ENCODE measurements at places on chromosomes 12 and 14.

DNA sequence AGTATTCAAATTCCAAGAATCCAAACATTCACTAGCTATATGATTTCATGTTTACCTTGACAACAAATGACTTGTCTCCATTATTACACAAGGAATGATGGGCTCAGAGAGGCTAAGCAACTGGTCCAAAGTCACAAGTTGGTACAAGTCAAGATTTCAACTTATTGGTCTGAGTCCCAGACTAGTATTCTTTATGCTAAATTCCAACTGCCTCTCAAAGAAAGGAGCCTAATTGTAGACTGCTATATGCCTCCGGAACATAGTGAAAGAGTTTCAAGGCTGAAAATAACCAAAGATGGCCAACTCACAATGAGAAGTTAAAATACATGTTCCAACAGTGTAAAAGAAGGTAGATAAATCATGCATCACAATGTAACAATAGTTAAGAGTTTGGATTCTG is 7.5 kb downstream of the BTG1 start:
- DNase-seq = no peak

- DNase-seq = peak; percentile 20
These were observed 26.6 kb upstream of the KLRB1 start for GRCh38 chr12:9634177-9634803.

DNA sequence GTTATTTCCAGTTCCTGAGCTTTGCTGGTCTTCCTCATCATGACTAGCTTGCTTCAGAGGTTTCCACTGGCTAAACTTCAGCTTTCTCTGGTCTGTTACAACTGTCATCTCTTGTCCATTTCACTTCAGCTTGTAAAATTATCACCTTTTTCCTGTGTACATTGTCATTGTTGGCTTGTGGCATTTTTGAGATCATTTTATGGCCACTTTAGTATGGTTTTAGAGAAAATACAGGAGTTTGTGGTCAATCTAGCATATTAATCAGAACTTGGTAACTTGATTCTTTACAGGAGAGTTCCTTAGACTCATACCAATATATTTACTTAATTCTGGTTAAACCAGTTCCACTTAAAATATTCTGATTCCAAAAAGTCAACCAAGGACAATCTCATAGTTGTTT is 235.9 kb upstream of the KITLG start:
- DNase-seq = no peak

- DNase-seq = no peak
These were observed 43.6 kb downstream of the ANO2 start for GRCh38 chr12:5901416-5901815.

GRCh38 chr12:63400718-63401117 is 249.7 kb upstream of the AVPR1A start:
- no peak for DNase-seq

DNA sequence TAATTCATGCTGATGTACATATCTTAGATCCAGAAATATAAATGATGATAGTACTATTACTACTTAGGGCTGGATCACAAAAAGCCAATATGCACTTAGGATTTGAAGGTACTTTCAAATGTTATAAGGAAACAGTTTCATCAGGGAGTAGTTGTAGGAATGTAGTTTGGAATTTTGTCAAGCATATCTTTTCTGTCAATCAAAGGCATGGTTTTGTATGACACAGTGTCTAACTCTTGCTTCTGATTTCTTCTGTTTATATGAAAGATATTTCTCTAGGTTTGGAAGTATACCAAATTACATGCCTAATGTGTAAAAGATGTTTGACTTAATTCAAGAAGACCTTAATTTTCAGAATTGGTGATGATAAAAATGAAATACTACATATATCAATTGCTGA is 135.7 kb downstream of the RAD51B start:
- no peak for DNase-seq

- DNase-seq = no peak
These were observed 145.5 kb upstream of the OTX2 start for GRCh38 chr14:56955745-56956144.

DNA sequence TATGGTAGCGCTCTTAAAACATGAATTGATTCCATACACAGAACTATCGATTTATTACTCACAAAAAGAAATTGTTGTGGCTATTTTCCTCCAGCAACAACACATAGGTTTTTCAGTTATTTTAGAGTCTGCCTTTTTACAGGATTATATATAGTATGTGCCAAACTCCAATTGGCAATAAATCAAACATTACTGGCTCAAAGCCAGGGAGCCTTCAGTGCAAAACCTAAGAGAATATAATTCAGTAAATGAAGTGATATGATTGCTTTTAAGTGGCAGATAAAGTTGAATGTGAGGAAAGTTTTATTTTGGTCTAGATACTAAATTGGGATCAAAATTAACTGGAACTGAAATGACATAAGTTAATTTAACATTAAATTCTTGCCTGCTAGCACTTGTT is 234.8 kb downstream of the PIK3C2G start:
- DNase-seq = no peak

DNA sequence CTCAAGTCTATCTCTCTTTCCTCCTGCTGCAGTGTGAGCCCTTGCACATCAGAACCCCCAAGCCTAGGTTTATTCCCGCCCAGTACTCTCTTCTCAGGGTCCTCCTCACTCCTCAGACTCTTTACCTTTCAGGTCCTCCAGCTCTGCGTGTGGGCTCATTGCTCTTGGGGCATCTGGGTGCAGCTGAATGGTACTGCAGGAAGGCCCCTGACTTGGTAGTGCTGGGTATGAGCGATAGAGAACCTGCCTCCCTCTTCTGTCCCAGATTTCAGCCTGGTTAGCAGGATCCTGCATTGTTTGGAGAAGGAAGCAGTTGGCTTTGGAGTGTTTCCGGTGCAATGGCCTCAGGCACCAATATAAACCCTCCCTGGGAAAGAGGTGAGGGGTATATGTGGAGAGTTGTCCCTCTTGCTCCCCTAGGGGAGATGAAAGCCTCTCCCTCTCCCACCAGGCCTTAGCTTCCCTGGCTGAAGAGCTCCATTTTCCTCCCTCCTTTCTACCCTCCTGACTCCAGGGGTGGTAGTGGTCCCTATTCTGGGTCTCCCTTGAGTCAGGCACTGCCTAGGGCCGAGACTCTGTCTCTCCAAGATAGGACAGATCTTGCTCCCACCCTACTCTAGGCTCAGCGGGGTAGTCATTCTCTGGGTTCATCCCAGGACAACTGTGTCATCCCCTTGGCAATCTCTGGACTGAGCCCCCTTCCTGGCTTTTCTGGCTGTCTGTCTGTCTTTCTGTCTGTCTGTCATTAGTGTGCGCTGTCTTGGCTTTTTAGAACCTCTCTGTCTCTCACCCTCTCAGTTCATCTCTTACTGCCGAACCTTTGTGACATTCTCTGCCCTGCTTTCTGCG is 3.8 kb downstream of the LRP1 start:
- DNase-seq = no peak

DNA sequence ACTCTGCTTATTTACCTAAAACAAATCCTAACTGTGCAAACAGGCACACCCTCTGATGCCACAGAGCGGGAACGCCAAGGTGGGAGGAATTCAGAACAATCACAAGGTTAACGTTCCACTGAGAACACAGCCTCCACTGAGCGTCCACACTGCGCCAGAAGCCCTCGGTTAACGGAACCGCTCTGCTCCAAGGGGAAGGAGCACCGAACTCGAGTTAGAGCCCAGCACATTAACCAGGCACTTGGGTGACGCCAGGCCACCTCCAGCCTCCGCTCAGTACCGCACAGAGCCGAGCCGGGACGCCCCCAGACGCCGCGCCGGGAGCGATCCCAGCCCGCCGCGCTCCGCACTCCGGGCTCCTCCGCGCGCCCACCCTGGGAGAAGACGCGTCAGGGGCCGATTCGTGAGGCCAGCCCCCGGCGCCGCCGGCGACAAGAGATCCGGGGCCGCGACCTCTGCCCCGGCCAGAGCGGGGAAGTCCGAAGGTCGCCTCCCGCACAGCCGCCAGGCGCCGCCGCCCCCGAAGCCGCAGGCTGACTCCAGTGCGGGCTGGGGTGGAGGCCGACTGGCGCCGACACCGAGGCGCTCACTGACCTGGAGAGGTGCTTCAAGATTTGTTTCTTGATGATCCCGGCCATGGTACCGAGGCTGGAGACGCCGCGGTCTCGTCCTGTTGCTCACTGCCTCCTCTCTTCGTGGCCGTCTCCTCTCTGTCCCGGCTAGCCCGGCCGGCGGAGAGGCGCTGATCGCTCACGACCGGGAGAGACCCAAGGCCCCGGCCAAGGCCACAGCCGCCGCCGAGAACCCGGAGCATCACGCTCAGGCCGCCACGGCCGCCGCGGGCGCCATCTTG is 450 bp downstream of the BLTP3B start:
- DNase-seq = peak; percentile 24

DNA sequence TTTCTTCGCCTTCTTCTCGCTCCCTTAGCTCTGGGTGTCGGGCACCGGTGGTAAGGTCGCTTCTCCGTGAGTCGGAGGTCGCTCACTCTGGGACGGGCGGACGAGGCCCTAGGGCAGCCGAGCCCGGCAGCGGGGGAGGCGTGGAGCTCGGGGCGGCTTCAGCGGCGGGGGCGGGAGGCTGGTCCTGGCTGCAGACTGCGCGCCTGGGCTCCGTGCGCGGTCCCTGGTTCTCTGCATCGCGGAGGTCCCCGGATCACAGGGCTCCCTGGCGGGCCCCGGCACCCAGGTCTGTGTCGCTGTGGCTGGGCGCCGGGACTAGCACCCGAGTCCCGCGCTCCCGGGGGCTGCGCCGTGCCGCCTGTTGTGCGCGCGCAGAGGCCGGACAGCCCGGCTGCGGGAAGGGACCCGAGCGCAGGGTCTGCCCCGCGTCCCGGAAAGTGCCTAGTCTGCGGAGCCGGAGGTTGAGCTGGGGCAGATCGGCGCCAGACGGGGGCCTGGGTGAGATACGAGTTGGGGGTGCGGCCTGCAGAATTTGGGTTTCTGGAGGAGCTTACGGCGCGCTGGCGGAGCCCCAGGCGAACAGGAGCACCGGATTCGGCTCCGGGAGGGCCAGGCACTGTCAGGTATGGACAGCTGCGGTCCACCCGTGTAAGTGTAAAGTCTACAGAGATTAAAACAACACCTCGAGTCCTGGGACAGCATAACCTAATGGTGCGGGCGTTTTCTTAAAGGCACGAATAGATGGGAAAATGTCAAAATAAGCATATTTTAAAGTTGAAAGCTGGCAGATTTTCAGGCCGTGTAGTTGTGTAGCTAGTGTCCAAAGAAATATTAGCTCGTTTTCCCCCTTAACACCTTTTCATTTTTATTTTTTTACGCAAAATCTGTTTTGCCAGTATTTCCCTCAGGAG is 713 bp downstream of the FRMD6 start:
- DNase-seq = peak; percentile 32

GRCh38 chr12:95351748-95352147 is 122.2 kb upstream of the METAP2 start:
- DNase-seq = no peak

GRCh38 chr12:50186681-50187080 is 19.5 kb upstream of the CERS5 start:
- DNase-seq = peak; percentile 19

GRCh38 chr14:60245380-60246177 is 3.4 kb upstream of the PPM1A start:
- no peak for DNase-seq

- no peak for DNase-seq
These were observed 61.2 kb downstream of the STXBP6 start for GRCh38 chr14:24988760-24989159.

GRCh38 chr14:102225936-102226335 is 79.0 kb downstream of the MOK start:
- no peak for DNase-seq

GRCh38 chr12:128761379-128761790 is 62.4 kb downstream of the SLC15A4 start:
- DNase-seq = no peak

- DNase-seq = no peak
These were observed 2.9 kb upstream of the RNU6-8 start for GRCh38 chr14:32205984-32206383.

DNA sequence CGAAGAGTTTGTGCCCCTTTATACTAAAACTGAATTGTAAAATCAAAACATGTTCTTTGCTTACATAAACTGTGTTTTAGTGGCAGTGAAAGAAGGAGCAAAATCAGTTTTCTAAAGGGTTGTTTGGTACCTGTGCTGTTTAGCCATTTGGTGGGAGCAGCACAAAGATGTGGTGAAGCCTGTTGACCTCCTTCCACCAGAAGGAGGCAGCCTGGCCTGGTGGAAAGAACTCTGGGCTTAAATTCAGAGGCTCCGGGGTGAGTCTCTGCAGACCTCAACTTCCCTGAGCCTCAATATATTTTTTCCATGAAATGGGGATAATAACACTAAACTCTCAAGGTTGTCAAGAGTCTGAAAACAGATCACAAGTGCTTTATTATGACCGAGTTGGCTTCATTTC is 502.5 kb downstream of the VRK1 start:
- no peak for DNase-seq

DNA sequence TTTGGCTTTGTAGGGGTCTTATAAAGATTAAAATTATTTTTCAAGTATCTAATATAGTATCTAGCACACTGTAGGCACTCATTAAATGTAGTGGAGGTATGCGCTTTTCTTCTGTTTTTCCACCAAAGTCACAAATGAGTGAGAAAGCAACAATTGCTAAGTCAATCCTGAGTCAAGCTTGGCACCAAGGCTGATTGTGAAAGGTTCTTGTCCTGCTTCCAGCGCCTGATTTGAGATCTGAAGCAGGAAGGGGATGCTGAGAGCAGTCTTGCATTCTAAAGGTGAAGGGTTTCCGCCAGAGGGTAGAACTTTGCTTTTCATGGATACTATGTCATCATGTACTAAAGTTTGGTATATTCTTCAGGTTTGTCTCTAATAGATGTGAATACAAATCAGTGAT is 64.9 kb upstream of the DAAM1 start:
- peak; percentile 8 for DNase-seq

DNA sequence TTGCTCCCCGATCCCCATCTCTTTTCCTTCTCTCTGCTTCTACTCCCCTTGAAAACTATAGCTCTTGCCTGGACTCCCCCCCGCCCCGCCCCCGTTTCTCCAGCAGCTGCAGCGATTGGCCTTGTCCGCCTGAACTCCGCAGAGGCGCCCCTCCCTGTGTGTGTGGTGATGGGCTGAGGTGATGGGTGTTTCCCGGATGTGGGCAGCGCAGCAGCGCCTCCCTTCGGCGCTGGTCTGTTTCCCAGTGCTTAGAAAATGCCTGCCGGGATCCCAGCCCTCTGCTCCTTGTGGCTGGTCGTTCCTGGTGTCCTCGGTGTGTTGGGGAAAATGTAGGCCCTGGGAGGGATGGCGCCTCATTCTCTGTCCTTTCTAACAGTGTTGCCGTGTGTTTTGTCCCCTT is 43.3 kb downstream of the GALNT8 start:
- DNase-seq = peak; percentile 24

- DNase-seq = no peak
These were observed 72.2 kb downstream of the EP400 start for GRCh38 chr12:132021965-132022364.

- DNase-seq = no peak
These were observed 438.7 kb downstream of the LRFN5 start for GRCh38 chr14:42045383-42045782.

GRCh38 chr14:104240434-104241157 is 102.2 kb downstream of the KIF26A start:
- no peak for DNase-seq

- peak; percentile 47 for DNase-seq
These were observed 164.6 kb downstream of the TMEM117 start for GRCh38 chr12:44000309-44000952.

DNA sequence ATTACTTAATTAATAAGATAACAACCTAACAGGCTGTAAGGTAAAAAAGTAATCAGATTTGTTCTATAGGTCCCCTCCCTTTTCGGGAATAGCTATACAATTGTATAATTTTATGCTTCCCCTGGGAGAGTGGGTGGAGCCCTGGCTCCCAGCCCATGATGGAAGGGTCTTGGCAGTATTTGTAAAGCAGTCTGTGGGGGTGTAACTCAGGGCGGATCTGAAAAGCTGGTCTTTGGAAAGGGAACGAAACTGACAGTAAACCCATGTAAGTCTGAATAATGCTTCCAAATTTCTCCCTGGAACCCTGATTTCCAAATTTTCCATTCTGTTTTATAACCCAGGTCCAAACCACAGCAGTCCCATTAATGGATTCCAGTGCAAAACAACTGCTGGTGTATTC is 110.4 kb downstream of the DAD1 start:
- no peak for DNase-seq
